Immature natural killer cell (primary cell): ENCODE measurements at places on chromosomes 1 and 21. TPM values are rescaled to one million over a fixed set of nuclear protein-coding genes. Genes with fewer than 3 reads are reported as not detected.
A peak's percentile ranks its signal among the peaks of the same experiment; 100 is the strongest.

TMOD4 gene
- not detected for polyA plus RNA-seq

RIMKLA gene
- 0.34 TPM for polyA plus RNA-seq

PRKAA2 gene
- polyA plus RNA-seq, result not detected

GRCh38 chr1:234842726-234843641 lies 233.0 kb upstream of the IRF2BP2 start:
- DNase-seq, result peak; percentile 39

- no peak for DNase-seq
These were observed 332.9 kb upstream of the PTBP2 start for GRCh38 chr1:96388421-96389310.

S100A7A gene
- not detected for polyA plus RNA-seq

COL8A2 gene
- 0.12 TPM for polyA plus RNA-seq

- DNase-seq, result no peak
These were observed 76.6 kb downstream of the TBX15 start for GRCh38 chr1:118911571-118911970.

DNA sequence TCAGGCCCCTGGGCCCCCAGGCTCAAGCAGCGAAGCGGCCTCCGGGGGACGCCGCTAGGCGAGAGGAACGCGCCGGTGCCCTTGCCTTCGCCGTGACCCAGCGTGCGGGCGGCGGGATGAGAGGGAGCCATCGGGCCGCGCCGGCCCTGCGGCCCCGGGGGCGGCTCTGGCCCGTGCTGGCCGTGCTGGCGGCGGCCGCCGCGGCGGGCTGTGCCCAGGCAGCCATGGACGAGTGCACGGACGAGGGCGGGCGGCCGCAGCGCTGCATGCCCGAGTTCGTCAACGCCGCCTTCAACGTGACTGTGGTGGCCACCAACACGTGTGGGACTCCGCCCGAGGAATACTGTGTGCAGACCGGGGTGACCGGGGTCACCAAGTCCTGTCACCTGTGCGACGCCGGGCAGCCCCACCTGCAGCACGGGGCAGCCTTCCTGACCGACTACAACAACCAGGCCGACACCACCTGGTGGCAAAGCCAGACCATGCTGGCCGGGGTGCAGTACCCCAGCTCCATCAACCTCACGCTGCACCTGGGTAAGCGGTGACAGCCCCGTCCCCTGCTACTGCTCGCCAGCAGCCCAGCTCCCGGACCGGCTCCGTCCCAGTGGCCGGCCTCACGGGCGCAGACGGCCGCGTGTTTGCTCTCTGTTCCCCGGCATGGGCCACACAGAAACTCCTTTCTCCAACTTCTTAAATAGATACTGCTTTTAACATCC lies 539 bp downstream of the LAMC1 start:
- peak; percentile 3 for DNase-seq
